ENCODE measurements at places on chromosomes 6 and 20. TPM values are rescaled to one million over a fixed set of nuclear protein-coding genes. Genes with fewer than 3 reads are reported as not detected.

RAMACL gene
- 0.14 TPM for total RNA-seq

CYP39A1 gene
- total RNA-seq = not detected

ESR1 gene
- total RNA-seq = 0.38 TPM

BPIFB1 gene
- not detected for total RNA-seq

JPH2 gene
- 0.05 TPM for total RNA-seq

FAM217A gene
- total RNA-seq = not detected

TAGAP gene
- 183 TPM for total RNA-seq

Data from activated CD4-positive, alpha-beta T cell treated with anti-CD3 and anti-CD28 coated beads, Interleukin-2, amount 10 ng/mL, durations not matched to agents 24 days and 14 days (primary cell).